Effector memory CD4-positive, alpha-beta T cell (primary cell): ENCODE measurements at places on chromosomes 1 and 21.

DNA sequence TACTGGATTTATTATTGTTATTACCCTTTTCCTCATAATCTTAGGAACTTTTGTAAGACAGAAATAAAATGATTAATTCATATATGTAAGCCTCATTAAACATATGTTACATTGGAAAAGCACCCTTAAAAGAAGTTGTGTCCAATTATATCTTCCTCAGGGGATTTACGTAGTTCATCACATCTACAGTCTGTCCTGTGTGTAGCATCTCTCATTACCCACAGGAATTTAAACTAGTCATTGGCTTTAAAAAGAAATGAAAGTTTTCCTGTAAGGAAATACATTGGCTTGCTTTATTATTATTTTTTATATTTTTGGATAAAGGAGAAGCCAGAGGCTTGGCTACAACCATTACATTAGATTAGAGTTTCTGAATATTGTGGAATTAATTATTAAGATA, 56.1 kb downstream of the SWT1 start:
- no peak overlapping the region for H3K27ac ChIP-seq
- H3K4me3 ChIP-seq, result no peak overlapping the region
- no peak for DNase-seq
- no peaks in the 10 kb centered on the region for H3K4me1 ChIP-seq
- no peaks in the 10 kb centered on the region for H3K27me3 ChIP-seq

DNA sequence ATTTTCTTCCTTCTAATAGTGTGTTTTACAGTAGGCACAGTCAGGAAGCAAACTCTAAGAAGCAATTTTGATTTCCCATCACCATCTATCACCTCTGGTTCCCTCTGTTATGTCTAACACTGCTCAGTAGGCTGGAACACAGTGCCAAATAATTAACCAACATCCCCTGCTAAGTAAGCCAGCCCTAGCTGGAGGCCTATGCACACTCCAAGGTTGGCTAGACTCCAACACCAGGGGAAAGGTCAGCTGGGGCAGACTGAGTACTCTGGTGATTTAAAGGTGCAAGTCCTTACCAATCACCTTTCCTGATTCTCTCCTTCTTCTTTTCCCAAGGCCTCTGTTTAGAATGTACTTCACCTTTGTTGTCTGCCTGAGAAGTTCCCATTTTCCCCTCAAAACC, 46.5 kb upstream of the BEND5 start:
- H3K4me1 ChIP-seq, result no peaks in the 10 kb centered on the region
- H3K27me3 ChIP-seq, result no peaks in the 10 kb centered on the region
- DNase-seq, result no peak
- H3K27ac ChIP-seq, result no peak overlapping the region
- H3K36me3 ChIP-seq, result no peaks in the 10 kb centered on the region
- no peak overlapping the region for H3K4me3 ChIP-seq

- H3K36me3 ChIP-seq, result no peaks in the 10 kb centered on the region
- H3K4me1 ChIP-seq, result peaks cover 10% of the 10 kb centered on the region
- no peak overlapping the region for H3K4me3 ChIP-seq
- H3K27me3 ChIP-seq, result peaks cover 25% of the 10 kb centered on the region
Observed at GRCh38 chr1:53060579-53060978, 1.4 kb upstream of the PODN start.

- H3K36me3 ChIP-seq, result no peaks in the 10 kb centered on the region
- H3K27ac ChIP-seq, result no peak overlapping the region
- no peak overlapping the region for H3K4me3 ChIP-seq
- H3K4me1 ChIP-seq, result no peaks in the 10 kb centered on the region
- no peaks in the 10 kb centered on the region for H3K27me3 ChIP-seq
Observed at GRCh38 chr1:53127546-53127945, 14.9 kb downstream of the SLC1A7 start.
